Anterior cingulate cortex (tissue), 58 donors: ENCODE measurements at places on chromosomes 6 and 20.

DNA sequence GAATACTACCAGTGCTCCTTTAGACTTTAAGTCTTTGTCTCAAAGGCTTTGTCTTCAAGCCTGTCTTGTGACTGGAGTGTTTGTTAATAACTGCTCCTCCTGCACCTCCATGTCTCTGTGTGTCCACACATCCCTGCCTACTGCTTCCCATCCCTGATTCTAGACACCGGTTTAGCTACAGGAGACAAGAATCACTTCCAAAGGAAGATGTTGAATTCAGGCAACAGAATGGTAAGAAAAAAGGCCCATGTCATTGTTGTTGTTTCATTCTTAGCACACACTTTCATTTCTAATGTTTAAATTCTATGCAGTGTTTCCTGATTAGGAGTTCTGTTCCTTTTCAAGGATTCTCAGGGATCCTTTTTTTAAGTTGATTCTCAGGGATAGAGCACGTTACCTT lies 293.6 kb upstream of the STXBP5 start:
- no peak for DNase-seq

- DNase-seq, result no peak
Observed at GRCh38 chr6:34496103-34496685, 30.3 kb downstream of the PACSIN1 start.

DNA sequence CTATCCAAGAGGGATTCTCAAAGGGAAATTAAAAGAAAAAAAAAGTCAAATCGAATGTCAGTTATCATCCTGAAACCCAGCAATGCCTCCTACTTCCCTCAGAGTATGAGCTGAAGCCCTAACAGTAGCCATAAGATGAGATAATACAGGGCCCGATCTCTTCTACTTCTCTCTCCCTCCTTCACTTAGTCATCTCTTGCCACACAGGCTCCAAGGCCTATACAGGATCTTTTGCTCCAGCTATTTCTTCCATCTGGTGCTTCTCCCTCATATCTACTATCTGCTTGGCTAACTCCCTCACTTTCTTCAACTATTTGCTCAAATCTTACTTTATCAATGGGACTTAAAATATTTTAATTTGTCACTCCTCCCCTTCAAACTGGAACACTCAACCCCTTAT lies 215.3 kb downstream of the RNGTT start:
- no peak for DNase-seq

GRCh38 chr6:106324726-106325335 lies 729 bp downstream of the ATG5 start:
- no peak for DNase-seq

- DNase-seq, result no peak
Observed at GRCh38 chr20:1619861-1620444, at the start of gene SIRPB1. TSS of gene SIRPB1 (minus strand) at chr20:1620009. CDS start at chr20:1619944, 65 bp downstream.

DNA sequence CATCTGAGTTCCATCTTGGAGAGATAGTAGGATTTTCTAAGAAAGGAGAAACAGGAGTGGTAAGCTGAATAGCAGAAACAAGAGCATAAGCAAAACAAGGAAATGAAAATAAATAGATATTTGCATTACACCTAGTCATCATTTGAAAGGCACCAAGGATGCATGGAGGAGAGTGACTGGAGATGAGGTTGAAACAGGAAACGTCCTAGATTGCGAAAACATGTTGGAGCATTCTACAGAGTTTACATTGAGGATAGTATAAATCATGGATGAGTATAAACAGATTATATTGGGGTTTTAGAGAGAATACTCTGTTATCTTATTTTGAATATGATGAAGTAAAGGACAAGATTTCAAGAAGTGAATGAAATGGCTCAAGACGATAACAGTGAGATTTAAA lies 507.3 kb downstream of the EYS start:
- DNase-seq, result no peak

- DNase-seq, result no peak
Observed at GRCh38 chr6:130743175-130743574, 84.0 kb upstream of the SMLR1 start.

DNA sequence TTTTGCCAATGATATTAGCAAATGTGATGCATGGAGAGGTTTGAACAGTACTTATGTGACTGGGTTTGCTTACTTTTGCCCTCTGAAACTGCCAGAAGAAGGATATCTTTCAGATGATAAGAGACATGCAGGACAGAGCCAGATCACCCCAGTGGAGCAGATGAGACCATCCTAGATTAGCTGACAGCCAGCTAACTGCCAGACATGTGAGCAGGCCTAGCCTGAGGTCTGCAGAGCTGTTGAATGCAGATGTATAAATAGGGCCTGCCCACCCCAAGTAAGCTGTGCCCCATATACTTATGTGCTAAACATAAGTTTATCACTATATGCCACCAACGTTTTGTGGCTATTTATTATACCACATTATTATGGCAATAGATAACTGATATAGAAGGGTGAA lies 5.9 kb downstream of the ZSCAN31 start:
- no peak for DNase-seq

- DNase-seq, result no peak
Observed at GRCh38 chr20:57803508-57804005, 93.7 kb upstream of the PMEPA1 start.

GRCh38 chr6:20153194-20153593 lies 59.1 kb downstream of the MBOAT1 start:
- DNase-seq, result no peak

DNA sequence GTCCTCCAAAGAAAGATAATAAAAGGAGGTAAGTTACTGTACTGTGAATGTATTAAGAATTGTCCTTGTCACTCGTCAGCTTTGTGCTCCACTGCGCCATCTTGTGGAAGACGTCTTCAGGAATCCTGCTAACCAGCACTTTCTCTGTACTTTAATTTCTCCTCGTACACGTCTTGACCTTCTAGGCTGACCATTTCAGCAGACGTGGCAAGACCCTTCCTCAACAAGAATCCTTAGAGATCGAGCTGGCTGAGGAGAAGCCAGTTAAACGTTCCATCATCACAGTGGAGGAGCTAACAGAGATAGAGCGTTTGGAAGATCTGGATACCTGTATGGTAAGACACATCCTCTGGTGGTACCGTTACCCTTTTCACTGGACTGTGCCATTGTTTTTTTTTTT lies 95.5 kb upstream of the SCGN start:
- DNase-seq, result peak; percentile 14

GRCh38 chr20:62269871-62270270 lies 31.6 kb downstream of the OSBPL2 start:
- no peak for DNase-seq
